ENCODE measurements at places on chromosomes 3 and 15.

GRCh38 chr3:62363275-62363674, 10.1 kb downstream of the FEZF2 start:
- no peak for DNase-seq
- H3K27me3 ChIP-seq = peaks cover 28% of the 10 kb centered on the region
- no peak overlapping the region for H3K27ac ChIP-seq
- H3K4me1 ChIP-seq = no peaks in the 10 kb centered on the region
- no peak overlapping the region for H3K4me3 ChIP-seq

GRCh38 chr15:68897016-68897415, 33.3 kb upstream of the SPESP1 start:
- no peak for DNase-seq
- H3K27ac ChIP-seq = no peak overlapping the region
- no peaks in the 10 kb centered on the region for H3K4me1 ChIP-seq
- no peak overlapping the region for H3K4me3 ChIP-seq
- no peaks in the 10 kb centered on the region for H3K36me3 ChIP-seq

- no peak for DNase-seq
- H3K4me1 ChIP-seq = no peaks in the 10 kb centered on the region
- no peaks in the 10 kb centered on the region for H3K27me3 ChIP-seq
- no peak overlapping the region for H3K27ac ChIP-seq
- H3K36me3 ChIP-seq = peaks cover 1% of the 10 kb centered on the region
Observed at GRCh38 chr15:100650685-100651084, 48.3 kb downstream of the ASB7 start.

GRCh38 chr3:194348354-194348753, 2.8 kb downstream of the CPN2 start:
- peaks cover 5% of the 10 kb centered on the region for H3K4me1 ChIP-seq
- H3K4me3 ChIP-seq = no peak overlapping the region
- H3K27me3 ChIP-seq = no peaks in the 10 kb centered on the region
- H3K36me3 ChIP-seq = no peaks in the 10 kb centered on the region

GRCh38 chr15:59594493-59594942, 17.1 kb upstream of the GCNT3 start:
- H3K4me1 ChIP-seq = no peaks in the 10 kb centered on the region
- no peaks in the 10 kb centered on the region for H3K36me3 ChIP-seq
- no peak overlapping the region for H3K27ac ChIP-seq
- H3K27me3 ChIP-seq = no peaks in the 10 kb centered on the region
- no peak overlapping the region for H3K4me3 ChIP-seq
- DNase-seq = peak; percentile 86

DNA sequence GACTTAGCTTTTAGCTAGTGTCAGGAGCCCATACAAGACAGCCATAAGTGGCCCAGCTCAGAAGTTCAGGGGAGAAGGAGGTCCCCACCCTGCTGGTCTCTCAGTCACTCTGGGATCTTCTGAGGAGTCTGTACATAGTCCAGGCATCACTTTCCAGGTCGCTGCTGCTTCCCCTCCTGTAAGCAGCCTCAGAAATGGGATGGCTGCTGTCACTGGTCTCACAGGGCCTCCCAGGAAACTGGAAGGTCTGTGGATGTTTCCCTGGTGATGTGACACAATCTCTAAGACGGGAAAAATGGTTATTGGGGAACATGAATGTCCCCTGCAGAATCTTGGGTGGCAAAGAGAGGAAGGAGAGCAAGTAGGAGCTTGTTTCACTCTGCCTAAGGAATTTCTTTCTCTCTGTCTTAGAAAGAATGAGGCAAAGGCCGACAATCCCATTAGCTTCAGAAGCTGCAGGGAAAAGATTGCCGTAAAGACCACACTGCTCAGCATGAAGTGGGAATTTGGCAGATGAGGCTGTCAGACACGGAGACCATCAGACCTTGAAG, 43.2 kb upstream of the TNFAIP8L3 start:
- no peak overlapping the region for H3K27ac ChIP-seq
- H3K4me3 ChIP-seq = no peak overlapping the region
- peaks cover 6% of the 10 kb centered on the region for H3K27me3 ChIP-seq

DNA sequence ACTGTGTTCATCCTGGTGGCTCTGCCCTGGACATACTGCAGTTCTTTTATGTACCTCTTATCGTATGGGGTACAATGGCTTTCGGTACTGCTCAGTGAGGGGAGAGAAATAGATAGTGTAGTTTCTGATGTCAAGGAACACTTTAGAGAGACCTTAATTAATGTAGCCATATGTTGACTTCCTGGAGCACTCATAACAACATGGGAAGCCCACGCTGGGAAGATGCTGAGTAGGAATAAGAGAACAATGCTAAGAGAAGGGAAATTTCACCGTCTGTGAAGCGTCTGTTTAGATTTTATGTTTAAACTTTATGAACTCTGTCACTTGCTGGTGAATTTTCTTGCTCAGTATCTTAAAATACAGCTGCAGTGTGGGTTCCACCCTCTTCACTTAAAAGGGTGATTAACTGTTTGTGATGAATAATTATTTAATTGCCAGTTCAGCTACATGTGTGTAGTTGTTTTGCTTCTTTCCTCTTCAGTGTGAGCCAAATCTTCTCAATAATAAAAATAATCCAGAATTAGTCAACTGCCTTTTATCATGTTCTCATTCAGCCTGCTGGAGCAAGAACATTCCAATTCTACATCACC, 373.1 kb upstream of the TPRG1 start:
- H3K4me3 ChIP-seq = no peak overlapping the region
- 0 out of 2 replicates have a peak, but pooled peaks cover 1% of the 10 kb centered on the region for H3K36me3 ChIP-seq
- no peaks in the 10 kb centered on the region for H3K27me3 ChIP-seq
- DNase-seq = no peak
- no peak overlapping the region for H3K27ac ChIP-seq
- H3K4me1 ChIP-seq = peaks cover 13% of the 10 kb centered on the region

DNA sequence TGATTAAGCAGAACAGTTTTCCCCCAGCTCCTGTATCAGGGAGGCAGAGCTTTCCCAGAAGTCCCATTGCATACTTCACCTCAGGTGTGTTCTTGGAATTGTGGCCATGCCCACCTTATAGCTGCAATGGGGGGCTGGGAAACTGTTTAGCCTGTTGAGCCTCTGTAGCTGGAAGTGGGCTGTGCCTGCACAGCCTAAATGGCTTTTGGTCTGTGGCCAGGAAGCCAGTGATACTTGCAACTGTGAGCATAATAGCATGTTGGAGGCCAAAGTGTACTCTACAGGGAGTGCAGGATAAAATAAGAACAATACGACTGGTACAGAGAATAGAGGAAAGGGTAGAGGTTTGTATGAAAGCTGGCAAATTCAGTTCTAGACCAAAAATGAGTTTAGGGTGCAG, 248.5 kb downstream of the PTPRG start:
- peaks cover 8% of the 10 kb centered on the region for H3K4me1 ChIP-seq
- H3K27me3 ChIP-seq = no peaks in the 10 kb centered on the region
- no peak overlapping the region for H3K4me3 ChIP-seq

GRCh38 chr3:149648525-149648924, 9.3 kb downstream of the WWTR1 start:
- no peak overlapping the region for H3K27ac ChIP-seq
- no peak overlapping the region for H3K4me3 ChIP-seq
- no peaks in the 10 kb centered on the region for H3K27me3 ChIP-seq

DNA sequence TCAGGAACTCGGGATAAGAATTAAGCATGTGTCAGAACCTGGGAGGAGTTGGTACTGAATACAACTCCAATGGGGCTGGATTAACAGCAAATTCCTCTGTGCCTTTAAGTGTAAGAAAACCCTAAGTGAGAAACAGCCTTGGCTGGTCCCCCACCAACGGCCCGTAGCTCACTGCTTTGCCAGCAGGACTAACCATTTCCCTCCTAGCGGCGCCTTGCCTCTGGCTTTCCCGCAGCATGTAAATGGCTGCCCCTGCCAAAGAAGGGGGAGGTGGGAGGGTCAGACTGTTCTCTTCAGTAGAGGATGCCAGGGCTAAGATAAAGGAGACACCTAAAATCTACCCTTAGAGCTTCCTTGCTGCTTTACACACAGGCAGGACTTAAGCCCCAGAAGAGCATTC, 51.0 kb upstream of the SH3GL3 start:
- no peaks in the 10 kb centered on the region for H3K4me1 ChIP-seq
- no peak overlapping the region for H3K4me3 ChIP-seq
- no peaks in the 10 kb centered on the region for H3K36me3 ChIP-seq
- H3K27me3 ChIP-seq = peaks cover 4% of the 10 kb centered on the region
- no peak for DNase-seq

GRCh38 chr3:185729337-185730055, 95.3 kb downstream of the IGF2BP2 start:
- peak overlapping the region; percentile 48 for H3K27ac ChIP-seq
- DNase-seq = peak; percentile 88
- no peaks in the 10 kb centered on the region for H3K27me3 ChIP-seq
- H3K36me3 ChIP-seq = no peaks in the 10 kb centered on the region
- no peak overlapping the region for H3K4me3 ChIP-seq

GRCh38 chr15:88741671-88742070, 61.6 kb upstream of the ACAN start:
- H3K27ac ChIP-seq = no peak overlapping the region
- H3K4me3 ChIP-seq = no peak overlapping the region
- H3K4me1 ChIP-seq = peaks cover 8% of the 10 kb centered on the region
- peaks cover 5% of the 10 kb centered on the region for H3K27me3 ChIP-seq
- no peaks in the 10 kb centered on the region for H3K36me3 ChIP-seq

All from IMR-90 (cell line).